ENCODE measurements at places on chromosomes 3 and 15.

DNA sequence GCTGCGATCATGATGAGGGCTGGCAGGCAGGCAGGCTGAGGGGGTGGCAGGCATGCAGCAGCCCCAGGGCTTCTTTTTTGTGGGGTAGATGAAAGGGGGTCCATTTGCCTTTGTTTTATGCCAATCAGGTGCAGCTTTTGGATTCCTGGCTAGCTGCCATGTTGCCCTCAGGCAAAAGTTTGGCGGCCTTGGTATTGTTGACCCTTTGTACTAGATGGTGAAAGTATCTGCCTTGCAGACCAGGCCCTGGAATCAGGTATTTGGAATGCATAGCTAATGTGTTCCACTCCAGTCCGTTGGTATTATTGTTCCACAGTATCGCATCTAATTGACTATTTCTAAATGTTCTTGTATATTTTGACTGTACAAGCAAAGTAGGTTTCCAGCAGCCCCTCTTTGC lies 35.0 kb downstream of the EEFSEC start:
- DNase-seq, result no peak
- H3K27me3 ChIP-seq, result no peaks in the 10 kb centered on the region
- H3K27ac ChIP-seq, result no peak overlapping the region
- H3K36me3 ChIP-seq, result no peaks in the 10 kb centered on the region

DNA sequence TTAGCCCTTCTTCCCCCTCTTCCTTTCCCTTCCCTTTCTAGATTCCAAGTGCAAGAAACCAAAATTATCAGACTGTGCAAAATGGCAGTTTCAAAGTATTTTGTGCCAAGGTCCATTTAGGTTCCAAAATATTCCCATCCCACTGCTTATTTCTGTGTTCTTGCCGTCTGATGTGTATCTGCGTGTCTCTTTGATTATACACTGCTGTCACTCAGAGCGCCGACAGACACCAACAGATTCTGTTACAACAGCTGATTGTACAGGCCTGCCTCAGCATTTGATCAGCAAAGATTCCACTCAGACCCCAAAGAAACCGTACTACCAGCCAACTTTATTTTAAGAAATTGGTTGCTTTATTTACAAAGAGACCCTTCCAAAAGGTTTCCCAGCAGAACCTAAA lies 225.6 kb upstream of the SATB1 start:
- H3K36me3 ChIP-seq, result no peaks in the 10 kb centered on the region
- no peaks in the 10 kb centered on the region for H3K27me3 ChIP-seq
- no peak overlapping the region for H3K4me3 ChIP-seq
- DNase-seq, result no peak
- H3K4me1 ChIP-seq, result no peaks in the 10 kb centered on the region

DNA sequence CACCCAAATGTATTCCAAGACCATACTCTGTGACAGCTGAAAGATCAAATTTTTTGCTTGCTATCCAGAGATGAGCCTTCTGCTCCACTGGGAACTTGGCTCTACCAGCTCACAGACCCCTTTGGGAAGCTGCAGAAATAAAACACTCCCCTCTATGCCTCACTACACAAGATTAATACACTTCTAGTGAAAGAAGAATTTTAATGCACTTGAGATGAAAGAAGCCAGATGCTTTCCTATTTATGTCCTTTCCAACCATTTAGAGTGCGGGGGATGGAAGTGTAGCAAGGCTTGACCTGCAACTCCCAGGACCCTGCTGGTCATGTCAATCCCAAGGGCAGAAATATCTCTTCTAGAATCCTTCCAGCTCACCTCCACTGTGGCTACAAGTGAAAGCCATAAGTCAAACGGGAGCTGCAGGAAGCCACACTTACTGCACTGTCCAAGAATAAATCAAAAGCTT lies 34.7 kb downstream of the ANXA2 start:
- H3K4me3 ChIP-seq, result no peak overlapping the region
- peak; percentile 42 for DNase-seq
- H3K27ac ChIP-seq, result peak overlapping the region; percentile 42
- H3K27me3 ChIP-seq, result no peaks in the 10 kb centered on the region

DNA sequence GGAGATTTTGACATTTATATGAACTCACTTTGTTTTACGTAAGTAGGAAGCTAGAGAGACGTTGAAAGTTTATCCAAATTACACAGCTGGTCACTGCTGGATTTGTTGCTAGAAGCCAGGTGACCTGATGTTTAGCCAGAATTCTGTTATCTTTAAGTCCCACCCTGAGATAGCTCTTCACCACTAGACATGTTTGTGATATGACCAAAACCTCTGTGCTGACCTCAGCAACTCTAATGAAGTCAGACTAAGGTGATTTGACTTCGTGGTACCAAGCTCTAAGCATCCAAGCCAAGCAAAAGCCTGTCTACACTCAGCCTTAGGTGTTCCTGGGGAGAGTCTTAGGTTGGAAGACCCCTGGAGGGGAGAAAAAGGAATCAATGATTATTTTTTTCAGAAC lies 102.4 kb downstream of the ARRDC4 start:
- H3K4me3 ChIP-seq, result no peak overlapping the region
- H3K36me3 ChIP-seq, result no peaks in the 10 kb centered on the region
- no peaks in the 10 kb centered on the region for H3K4me1 ChIP-seq
- no peaks in the 10 kb centered on the region for H3K27me3 ChIP-seq
- DNase-seq, result no peak
- no peak overlapping the region for H3K27ac ChIP-seq

- no peaks in the 10 kb centered on the region for H3K36me3 ChIP-seq
- no peaks in the 10 kb centered on the region for H3K27me3 ChIP-seq
- no peak overlapping the region for H3K4me3 ChIP-seq
- no peaks in the 10 kb centered on the region for H3K4me1 ChIP-seq
Observed at GRCh38 chr3:62727536-62727935, 147.7 kb downstream of the CADPS start.

All from uterus (tissue), 4 donors.